Erythroblast (primary cell): ENCODE measurements at places on chromosomes 6 and 20.

DNA sequence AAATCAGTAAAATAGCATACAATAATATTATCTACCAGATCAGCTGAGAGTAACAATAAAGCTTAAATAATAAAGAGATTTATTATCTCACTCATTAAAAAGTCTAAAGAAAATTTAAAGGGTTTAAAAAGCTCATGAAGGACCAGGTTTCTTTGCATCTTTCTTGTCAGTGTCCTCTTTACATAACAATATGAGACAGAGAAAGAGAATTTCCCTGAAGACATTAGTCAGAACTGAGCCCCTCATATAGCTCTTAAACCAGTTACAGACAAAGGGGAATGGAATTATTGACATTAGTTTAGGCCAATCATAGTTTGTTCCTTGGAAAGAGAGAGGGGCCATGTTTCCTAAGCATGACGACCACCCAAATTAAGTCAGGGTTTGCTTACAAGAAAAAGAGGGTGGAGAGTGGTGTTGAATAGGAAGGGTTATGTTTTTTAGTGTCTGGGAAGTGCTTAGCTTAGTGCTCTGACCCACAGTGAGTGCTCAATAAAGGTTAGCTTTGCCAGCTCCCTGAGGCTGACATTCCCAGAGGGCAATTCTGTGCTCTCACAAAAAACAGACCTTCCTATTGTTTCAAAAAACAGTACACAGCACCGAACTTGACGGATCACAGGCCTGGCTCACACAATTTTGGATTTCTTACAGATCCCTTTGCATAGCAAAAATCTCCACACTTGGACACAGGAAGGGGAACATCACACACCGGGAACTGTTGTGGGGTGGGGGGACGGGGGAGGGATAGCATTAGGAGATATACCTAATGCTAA is 3.6 kb upstream of the PLCB1 start:
- no peak for DNase-seq

GRCh38 chr6:152364866-152365265 is 272.3 kb downstream of the SYNE1 start:
- no peak for DNase-seq

- no peak for DNase-seq
These were observed 161.1 kb upstream of the OLIG3 start for GRCh38 chr6:137655291-137655690.

DNA sequence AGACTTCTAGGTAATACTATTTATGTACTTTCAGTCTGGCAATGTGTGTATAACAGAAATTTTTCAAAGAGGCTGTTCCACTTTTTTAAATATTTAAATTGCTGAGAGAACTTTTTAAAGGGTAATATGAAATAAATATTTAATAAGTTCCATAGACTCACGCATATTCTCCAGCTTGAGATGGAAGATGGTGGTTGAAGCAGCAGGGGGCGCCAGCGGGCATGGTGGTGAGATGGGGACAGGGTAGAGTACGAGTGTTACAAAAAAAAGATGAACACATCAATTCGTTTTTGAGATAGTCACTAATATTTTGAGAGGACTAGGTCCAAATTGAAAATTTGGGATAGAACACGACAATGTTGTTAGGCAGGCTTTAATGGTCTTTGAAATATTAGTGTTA is 68.4 kb downstream of the RSPO3 start:
- DNase-seq, result peak; percentile 73

DNA sequence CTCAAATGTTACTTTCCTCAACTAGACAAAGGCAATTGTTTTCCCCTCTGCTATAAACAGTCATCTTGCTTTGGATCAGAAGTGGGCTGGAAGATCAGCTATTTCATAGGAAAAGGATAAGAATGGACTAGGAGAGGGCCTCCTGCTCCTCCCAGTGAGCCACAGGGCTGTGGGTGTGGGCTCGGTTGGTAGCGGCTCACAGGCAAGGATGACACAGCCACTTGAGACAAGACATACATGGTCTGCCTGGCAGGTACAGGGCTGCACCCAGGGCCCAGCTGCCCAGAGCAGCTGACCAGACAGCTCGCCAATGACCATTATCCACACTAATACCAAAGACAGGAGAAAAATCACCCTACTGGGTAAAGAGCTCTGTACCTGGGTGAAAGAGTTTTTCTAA is 9.0 kb upstream of the SLA2 start:
- DNase-seq, result no peak

DNA sequence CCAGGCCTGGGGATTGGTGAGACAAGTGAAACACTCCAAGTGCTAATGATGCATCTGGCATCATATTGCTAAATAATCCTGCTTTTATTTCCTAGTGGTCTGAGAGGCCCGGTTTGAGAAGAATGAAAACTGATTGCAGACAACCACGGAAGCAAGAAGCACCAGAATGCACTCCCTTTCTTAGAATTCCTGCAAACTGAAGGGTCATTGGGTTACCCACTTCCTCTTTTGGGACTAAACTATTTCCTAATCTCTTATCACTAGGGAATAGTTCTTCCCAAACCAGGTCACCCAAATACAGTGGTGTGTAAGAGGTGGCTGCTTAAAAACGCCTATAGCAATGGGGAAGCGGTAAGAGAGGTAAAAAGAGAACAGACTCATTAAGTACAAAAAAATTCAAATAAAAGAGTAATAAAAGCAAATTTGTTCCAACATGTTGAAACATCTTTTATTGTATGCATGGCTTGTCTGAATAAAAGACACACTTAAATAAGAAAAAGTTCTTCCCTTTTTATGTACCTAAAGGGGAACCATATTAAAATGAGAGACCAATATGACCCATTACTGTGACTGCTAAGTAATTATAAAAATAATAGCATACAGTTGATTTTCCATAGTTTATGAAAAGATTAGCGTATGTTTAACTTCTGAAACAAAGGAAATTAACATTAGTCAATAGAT is 125.8 kb downstream of the MYB start:
- DNase-seq, result no peak

GRCh38 chr6:122984393-122984792 is 11.6 kb upstream of the CLVS2 start:
- no peak for DNase-seq

DNA sequence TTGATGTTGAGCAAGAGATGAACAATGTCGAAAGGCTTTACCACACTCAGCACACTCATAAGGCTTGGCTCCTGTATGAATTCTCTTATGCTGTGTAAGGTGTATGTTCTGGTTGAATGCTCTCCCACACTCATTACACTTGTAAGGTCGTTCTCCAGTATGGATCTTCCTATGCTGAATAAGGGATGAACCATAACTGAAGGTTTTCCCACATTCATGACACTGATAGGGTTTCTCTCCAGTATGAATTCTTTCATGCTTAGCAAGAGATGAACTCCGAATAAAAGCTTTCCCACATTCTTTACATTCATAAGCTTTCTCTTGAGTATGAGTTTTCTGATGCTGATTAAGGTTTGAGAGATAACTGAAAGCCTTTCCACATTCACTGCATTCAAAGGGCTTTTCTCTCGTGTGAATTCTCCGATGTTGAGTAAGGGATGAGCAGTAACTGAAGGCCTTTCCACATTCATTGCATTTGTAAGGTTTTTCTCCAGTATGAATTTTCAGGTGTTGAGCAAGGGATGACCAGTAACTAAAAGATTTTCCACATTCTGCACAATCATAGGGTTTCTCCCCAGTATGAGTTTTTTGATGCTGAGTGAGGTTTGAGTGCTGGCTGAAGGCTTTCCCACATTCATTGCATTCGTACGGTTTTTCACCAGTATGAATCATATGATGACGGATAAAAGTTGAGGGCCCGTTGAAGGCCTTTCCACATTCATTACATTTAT is 21.1 kb downstream of the ZNF184 start:
- DNase-seq, result peak; percentile 19

DNA sequence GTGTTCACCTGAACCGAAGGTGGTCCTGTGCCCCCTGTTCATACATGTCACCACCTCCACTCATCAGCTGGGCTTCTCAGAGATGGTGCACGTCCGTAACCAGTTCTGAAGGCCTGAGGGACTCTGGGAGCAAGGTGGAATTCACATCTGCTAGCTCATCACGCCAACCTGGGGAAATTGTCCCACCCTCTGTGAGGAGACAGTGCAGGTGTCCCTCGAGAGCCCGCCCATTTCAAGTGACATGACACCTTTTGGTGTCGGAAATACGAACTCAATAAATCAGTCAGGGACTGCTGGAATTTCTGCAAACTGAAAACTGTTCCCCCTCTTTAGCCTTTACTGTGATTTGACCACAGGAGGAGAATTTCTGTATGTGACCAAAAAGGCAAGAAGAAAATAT is 99.4 kb downstream of the SYNDIG1 start:
- DNase-seq, result no peak

- no peak for DNase-seq
These were observed 43.1 kb upstream of the HLA-A start for GRCh38 chr6:29899281-29899680.

DNA sequence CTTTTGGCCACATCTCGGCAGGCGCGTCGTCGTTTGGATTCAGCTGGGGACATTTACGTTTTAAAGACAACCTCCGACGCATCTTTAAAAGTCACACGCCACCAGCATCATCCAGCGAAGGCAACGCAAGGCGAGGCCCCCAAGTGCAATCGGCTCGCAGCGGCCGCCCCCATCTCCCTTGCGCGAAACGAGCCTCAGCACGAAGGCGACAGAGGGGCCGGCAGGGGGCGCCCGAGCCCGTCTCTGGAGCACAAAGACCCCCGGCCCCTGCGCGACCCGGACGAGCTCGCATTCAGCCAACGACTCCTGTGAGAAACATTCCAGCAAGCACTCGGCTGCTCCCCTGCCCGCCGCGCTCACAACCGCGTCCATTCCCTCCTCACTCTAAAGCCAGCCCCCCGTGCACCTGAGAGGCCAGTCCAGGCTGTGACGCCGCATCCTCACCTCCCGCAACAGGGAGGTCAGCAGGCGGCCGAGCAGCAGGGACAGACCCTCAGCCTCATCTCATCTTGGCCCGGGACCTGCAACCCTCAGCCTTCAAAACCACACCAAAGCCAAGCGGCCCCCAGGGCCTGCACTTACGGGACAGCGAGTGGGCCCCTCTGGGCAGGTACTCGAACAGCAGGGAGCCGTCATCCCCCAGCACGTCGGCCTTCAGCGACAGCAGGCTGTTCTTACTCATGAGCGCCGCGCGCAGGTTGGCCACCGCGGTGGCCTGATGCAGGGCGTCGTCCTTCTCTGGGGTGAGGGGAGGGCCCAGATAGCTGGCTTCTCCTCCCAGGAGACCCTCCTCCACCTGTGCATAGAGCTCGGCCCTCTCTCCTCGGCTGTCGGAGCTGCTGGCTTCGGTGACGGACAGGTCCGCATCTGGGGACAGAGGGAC is 35.8 kb downstream of the SLC2A4RG start:
- DNase-seq, result peak; percentile 32

DNA sequence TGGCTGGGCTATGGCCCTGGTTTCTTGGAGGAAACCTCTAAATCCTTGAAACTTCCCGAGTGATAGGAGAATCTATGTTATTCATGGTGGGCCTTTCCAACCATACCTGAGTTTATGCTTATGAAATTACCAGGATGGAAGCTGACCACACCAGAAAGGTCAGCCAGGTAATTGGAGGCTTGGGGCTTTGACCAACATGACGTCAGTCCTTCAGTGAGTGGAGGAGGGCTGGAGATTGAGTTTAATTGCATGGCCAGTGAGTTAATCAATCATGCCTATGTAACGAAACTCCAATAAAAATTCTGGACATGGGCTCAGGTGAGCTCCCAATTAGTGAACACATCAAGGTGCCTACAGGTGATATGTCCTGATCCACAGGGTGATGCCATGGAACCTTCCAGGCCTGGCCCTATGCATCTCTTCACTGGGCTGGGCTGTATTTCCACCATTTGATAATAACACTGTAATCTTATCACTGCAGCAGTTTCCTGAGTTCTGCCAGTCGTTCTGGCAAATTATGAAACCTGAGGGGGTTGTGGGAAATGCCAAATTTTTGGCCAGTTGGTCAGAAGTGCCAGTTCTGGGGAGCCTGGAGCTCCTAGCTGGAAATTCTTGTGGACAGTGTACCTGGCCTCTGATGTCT is 106.5 kb downstream of the CDH26 start:
- no peak for DNase-seq

GRCh38 chr6:108406943-108407342 is 112.1 kb downstream of the AFG1L start:
- no peak for DNase-seq

DNA sequence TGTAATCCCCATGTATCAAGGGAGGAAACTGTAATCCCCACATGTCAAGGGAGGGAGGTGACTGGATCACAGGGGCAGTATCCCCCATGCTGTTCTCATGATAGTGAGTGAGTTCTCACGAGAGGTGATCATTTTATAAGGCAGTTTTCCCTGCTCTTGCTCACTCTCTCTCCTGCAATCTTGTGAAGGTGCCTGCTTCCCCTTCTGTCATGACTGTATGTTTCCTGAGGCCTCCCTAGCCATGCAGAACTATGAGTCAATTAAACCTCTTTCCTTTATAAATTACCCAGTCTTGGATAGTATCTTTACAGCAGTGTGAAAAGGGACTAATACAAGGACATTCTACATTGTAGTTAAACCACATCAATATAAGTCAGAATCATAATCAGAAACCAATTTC is 112.4 kb downstream of the BTBD9 start:
- no peak for DNase-seq

- DNase-seq, result no peak
These were observed 624.1 kb downstream of the PKHD1 start for GRCh38 chr6:51463321-51463720.

DNA sequence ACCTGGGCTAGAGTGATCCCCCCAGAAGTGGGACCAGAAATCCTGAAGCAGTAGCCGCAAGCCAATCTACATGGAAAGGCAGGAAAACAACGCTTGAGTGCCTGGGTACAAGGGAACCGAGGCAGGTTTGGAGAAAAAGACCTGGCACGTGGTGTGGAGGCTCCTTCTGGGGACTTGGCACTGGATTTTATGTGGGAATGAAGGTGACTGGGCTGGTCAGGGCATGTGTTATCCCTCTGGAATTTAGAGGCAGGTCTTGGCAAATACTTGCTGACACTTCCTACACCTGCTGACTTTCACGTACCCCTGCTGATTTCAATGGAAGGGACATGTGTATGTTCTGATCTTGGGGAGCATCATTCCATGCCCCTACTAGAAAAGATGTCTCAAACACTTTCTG is 25.0 kb upstream of the FAM217A start:
- DNase-seq, result no peak

- DNase-seq, result no peak
These were observed 231.7 kb upstream of the STXBP5 start for GRCh38 chr6:146972546-146972945.

- DNase-seq, result no peak
These were observed 117.6 kb upstream of the CDH4 start for GRCh38 chr20:61134296-61135030.

- no peak for DNase-seq
These were observed 13.4 kb downstream of the ZNF335 start for GRCh38 chr20:45958593-45958992.

DNA sequence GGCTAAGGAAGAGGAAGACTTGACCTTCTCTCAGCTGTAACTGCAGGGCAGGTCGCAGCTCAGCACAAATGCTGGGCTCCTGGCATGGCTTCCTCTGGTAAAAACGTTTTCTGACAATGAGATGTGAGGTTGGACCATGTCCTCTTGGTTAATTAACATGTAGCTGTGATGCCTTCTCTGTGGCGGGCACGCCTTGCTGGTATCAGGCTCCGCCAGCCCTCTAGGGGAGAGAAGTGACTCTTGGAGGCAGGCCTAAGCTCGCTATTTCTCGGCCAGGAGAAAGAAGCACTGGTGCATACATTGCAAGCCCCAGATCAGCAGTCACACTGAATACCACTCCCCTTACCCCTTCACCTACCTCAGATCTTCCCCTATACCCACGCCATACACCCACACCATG is 65.0 kb downstream of the QRSL1 start:
- peak; percentile 43 for DNase-seq
